Amniotic stem cell (primary cell): ENCODE measurements at places on chromosomes 3 and 15.

DNA sequence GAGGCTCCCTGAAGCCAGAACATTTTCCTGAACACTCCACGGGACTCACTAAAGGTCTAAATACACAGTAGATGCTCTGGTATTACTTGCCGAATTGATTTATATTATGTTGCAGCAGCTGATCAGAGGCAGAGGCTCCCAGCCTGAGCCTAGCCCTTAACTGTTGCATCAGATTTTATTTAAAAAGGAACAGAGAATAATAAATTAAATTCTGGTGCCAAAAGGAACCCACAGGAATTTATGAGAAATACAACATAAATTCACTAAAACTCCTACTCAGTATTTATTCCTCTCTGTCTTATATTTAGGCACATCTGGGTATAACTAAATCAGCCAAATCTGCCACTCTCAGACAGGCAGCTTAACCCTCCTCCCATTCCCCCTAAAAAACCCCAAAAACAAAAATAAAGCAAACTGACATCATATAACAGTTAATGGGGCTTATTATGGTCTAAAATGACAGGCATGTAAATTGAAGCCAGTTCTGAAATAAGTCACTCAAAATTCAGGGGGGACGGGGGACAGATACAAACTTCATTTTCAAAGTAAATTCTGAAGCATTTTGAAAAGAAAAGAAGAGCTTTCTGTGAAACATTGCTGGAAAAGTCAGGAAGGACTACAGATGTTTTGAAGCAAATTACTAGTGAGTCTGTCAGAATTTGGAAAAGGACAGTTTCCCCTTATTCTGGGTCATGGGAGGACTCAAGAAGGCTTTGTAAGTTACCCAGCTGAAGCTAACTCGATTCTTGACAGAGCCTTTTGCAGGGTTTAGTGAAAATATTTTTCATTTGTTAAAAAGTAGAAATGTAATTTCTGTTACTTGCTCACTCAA is 53.8 kb upstream of the CORO2B start:
- DNase-seq: no peak

GRCh38 chr3:140467104-140467577 is 210.7 kb upstream of the TRIM42 start:
- DNase-seq: no peak

GRCh38 chr3:55818485-55818884 is 331.4 kb upstream of the WNT5A start:
- DNase-seq: no peak

DNA sequence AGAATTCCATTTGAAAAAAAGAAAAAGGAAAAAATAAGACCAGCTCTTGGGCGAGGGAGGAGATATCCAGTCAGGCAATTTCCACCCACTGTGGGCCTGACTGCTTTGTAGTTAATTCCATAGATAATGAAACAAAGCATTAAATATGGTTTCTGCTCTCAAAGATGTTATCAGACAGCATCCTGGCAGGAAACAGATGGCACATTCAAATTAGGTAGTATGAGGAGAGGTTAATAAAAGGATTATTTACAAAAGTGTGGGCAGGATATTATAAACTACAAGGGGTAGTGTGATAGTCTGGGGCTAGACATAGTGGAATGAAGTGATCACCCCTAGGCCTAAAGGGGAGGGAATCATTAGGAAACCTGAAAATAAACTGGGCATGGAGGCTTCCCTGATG is 193.2 kb downstream of the CLSTN2 start:
- DNase-seq: no peak

- DNase-seq: no peak
These were observed 448 bp downstream of the PLXNB1 start for GRCh38 chr3:48429317-48429959.

DNA sequence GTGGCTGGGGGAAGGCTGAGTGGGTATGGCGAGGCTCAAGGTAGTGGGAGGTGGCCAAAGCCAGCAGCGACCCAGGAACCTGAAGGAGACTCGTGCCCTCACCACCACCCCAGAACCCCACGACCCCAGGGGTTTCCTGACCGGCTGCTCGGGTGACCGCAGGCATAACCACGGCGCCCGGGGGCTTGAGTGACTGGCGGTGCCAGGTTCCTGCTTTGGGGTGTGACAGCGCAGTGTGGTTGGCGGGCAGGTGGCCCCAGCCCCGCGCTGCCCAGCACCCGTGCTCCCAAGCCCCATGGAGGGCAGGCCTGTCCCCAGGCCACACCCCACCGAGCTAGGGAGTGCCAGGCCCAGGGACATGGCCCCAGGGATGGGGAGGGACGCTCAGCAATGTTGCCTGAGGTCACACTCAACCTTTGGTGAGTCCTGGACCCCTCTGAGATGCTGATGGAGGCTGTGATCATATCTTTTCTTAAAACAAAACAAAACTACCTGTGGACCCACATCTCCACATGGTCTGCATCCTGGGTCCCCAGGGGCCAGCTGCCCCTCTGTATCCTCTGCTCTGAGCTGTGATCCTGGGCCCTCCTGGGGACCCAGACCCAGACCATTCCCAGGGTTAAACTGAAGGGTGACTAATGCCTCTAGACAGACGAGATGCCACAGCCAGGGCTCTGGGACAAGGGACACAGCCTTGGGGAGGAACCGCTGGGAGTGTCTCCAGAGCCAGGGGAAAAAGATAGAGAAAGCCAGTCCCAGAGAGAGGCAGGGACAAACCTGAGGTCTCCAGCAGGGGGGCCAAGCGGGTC is 13.0 kb downstream of the DNAJB8 start:
- DNase-seq: no peak

DNA sequence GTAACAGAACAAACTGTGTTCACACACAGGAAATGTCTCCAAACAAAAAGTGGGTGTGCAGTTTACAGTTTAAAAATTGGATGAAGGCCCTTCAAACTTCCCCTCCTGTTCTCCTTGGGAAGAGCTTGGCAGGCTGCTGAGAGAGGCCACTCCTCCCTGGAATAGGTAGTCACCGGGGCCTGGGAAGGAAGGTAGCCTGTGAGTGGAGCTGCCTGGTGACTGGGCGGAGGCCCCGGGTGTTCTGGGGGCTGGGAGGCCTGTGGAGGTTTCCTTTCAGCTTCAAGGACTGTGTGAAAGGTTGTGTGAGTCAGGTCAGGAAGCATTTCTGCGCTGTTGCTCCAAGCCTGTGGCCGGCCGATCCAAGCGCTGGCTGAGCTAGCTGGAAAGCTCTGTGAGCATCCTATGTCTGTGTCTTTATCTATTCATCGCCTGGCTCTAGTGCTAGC is 14.1 kb downstream of the SLCO3A1 start:
- no peak for DNase-seq

DNA sequence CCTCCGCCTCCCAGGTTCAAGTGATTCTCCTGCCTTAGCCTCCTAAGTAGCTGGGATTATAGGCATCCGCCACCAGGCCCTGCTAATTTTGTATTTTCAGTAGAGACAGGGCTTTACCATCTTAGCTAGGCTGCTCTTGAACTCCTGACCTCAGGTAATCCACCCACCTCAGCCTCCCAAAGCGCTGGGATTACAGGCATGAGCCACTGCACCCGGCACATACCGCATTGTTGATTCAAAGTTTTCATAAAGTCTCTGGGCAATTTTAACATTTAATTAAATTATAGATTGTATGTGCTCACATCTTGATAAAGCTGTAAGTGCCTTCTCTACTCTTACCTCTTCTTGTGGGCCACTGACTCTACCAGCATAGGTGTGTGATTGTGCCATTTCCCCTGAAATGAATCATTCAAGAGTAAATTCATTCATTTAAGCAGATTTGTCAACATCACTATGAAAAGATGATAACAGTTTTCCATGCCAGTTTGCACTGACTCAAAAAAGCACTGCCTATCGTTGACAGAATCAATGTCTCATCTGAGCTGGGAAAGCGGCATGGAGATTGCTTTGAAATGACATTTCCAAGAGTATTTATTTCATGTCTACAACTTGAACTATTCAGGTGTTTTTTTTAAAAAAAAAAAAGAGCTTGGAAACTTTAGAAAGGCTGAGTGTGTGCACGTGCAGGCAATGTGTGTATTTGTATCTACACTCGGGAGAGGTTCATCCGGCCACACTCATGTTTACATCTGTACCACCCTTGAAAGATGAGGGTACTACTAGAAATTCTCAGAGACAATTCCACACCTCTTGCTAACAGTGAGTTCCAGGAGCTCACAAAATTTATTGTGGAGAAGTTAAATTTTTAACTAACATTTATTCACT is 3.5 kb downstream of the BCL2A1 start:
- DNase-seq: no peak

DNA sequence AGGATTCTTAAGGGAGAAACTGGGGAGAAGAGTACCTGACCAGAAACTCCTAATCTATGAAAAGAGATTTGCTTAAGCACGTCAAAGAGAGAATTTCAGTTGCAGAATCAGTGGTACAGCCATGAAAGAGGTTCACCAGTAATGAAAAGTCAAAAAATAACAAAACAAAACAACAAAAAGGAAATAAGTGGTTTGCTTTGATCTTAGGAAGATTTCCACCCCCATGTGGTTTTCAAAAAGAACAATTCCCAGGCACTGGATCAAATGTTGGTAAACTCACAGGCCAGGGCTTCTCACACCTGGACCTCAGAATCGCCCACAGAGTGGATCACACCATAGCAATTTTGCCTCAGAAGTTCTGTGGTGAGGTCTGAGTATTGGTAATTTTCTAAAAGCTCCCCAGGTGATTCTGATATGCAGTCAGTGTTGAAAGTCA is 67.5 kb downstream of the TMEM39A start:
- no peak for DNase-seq
